ENCODE measurements at places on chromosomes 6 and 20.

GRCh38 chr6:36025932-36026327 is 1.5 kb upstream of the SLC26A8 start:
- no peak for DNase-seq

GRCh38 chr20:48714764-48715163 is 113.0 kb downstream of the PREX1 start:
- DNase-seq = no peak

DNA sequence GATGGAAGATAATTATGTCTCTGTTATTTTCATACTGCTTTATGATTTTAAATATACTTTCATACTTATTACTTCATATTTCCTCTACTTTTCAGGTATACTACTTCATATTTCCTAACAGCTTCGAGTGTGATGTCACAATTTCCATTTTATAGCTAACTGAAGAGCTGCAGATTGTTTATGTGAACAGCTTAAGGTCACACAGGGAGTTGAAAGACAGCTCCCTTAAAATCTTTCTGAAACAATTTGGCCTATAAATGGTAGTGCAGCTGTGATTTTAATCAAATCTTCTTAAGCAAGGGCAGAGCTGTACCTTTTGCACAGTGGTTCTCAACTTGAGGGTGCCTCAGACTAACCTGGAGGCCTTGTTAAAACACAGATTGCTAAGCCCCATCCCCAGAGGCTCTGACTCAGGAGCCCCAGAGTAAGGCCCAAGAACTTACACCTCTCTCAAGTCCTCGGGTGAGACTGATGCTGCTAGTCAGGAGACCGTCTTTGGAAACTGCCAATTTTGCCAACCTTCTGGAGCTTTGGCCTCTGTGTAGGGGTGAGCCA is 347.0 kb upstream of the HSF2 start:
- no peak for DNase-seq

DNA sequence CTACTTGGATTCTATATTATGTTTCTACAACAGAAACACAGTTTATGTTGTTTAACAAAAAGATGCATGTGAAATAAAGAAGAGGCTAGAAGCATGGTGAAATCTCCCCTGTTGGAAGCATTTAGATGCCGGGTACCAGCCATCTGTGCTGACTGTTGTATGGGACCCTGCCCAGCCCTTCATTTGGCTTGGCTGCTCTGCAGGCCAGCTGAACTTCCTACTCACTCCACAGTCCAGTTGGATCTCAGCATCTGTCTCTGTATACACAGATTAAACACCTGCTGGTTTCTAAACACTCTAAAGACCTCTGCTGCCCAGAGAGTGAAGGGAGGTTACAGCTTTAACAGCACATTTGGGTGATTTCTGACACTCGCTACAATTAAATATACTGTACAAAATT is 228.3 kb downstream of the SLC35F1 start:
- no peak for DNase-seq

GRCh38 chr20:36745234-36745926 is 510 bp downstream of the NDRG3 start:
- no peak for DNase-seq

DNA sequence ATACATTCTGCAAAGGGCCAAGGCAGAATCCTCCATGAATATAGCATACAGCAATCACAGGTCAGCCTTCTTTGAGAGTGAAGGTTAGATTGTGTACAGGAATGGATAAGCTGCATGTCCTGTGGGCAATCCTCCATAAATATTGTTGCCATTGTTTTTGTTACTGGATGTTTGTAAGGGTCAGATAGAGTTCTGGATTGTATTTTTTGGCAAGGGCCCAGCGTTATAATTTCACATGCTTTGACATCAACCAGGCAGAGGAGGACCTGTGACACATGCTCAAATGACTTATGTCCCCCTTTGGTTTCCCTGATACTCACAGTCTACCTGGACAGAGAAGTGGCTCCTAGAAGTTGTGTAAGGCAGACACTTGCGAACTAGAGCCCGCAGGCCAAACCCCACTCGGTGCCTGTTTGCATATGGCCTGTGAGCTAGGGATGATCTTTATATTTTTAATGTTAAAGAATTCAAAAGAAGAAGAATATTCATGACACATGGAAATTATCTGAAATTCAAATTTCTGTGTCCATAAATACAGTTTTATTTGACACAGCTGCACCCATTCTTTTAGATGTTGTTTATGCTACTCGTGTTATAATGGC is 5.4 kb downstream of the LY86 start:
- no peak for DNase-seq

DNA sequence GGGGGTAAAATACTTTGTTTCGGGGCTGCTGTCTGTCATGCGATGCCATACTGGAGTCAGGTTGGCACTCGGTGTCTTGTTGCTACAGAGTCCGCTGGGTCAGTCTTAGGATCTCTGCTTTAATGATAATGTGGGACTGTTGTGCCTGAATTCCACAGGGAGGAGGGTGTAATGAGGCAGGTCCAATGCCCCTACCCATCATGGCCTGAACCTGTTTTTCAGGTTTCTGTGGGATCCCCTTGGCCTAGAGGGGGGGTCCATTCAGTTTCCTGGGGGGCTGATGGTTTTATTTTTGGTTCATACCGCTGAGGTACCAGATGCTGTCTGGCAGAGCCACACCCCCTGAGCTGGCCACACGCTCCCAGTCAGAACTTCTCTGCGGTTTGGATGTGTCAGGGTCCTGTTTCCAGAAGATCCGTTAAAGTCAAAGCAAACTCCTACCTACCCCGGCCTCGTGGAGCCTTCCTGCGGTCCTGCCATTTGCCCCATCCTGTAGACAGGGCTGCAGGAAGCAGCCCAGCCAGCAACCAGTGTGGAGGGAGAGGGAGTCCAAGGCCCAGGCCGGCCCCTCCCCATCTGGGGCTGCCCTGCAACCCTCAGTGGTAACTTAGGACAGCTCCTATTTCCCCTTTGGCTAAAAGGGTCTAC is 69.7 kb downstream of the TCP11 start:
- no peak for DNase-seq

GRCh38 chr6:44699082-44699481 is 311.6 kb downstream of the CDC5L start:
- DNase-seq = no peak

- DNase-seq = no peak
Measured at GRCh38 chr6:95693108-95693507, 115.8 kb downstream of the MANEA start.

DNA sequence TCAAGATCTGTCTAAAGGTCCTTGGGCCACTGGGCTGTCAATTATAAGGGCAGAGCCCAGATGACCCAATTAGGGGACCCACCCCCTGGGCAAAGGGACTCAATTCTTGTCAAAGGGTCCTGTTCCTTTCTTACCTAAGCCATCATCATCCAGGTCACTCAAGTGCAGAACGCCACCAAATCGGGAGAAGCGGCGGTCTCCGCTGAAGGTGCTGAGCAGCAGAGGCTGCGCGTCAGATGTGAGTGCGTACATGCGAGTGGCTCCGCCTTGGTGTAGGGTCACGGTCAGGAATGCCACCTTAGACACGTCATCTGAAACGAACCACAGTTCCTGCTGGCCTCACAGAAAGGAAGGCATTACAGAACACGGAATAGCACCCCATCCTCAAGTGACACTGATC is 34.2 kb downstream of the MRS2 start:
- DNase-seq = no peak

GRCh38 chr20:2244993-2245392 is 50.8 kb upstream of the TGM3 start:
- no peak for DNase-seq

DNA sequence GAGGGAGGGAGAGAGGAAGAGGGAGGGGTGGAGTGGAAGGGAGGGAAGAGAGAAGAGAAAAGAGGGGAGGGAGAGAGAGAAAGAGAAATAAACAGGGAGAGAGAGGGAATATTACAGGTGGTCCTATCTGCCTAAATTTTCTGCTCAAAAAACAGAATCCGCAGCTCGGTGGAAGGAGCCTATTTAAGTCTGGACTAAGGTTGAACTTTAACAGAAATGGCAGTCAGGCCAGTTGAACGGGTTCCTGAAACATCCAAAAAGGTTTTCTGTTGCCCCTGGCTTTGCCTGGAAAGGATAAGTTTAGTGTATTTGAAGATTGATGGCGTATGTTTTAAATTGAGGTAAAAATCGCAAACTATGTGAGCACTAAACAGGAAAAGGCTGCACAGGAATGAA is 2.2 kb downstream of the TFAP2B start:
- DNase-seq = no peak
